Stomach (tissue), 19 donors: ENCODE measurements at places on chromosomes 6 and 20. TPM values are rescaled to one million over a fixed set of nuclear protein-coding genes. Genes with fewer than 3 reads are reported as not detected.

Gene BFSP1
- not detected for polyA plus RNA-seq

Gene RALY
- 129 TPM for polyA plus RNA-seq

Gene MCHR2
- not detected for polyA plus RNA-seq

Gene CAPN11
- polyA plus RNA-seq, result not detected

Gene ARMC12
- 2.5 TPM for polyA plus RNA-seq

Gene TCF15
- polyA plus RNA-seq, result 0.33 TPM

Gene MYCT1
- 3.1 TPM for polyA plus RNA-seq
